CD4-positive, alpha-beta T cell (primary cell): ENCODE measurements at places on chromosomes 16 and 17.

DNA sequence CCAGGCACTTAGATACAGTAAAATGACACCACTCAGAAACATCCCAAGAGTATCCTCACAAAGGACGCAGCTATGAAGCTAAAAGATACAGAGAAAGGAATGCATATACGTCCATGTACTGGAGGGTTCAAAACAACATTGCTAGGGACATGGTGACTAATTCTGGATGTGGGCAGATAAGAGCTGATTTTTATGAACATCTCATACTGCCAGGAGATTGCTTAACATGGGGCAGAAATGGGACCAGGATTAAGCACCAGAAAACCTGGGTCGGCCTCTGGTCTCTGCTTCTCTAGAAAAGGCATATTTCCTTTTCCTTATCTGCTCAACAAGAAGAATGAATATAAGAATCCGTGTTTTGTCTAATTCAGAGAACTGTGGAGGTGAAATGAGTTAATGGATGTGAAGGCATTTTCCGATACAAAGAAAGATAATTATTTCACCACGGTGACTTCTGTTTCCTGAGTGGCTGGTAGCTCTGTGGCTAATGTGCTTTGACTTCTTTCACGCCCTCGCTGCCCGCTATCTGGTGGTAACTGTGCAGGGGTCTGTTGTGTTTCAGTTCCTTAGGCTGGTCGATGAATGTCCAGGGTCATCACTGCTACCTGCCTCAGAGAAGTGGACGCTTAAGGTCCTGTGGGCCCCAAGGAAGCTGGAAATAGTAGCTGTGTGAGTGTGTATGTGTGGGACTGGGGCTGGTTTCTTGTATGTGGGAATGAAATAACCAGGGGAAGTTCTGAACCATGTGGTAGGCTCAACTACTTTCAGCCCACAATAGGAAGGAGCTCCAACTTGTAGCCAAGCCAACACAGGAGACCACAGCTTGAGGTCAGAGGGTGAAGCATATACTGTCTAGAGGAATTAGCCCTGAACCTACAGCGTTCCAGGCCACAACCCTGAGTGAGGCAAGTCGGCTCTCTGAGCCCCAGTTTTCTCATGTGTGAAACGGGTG lies 15.8 kb upstream of the CCL5 start:
- no peak for DNase-seq

- DNase-seq, result peak; percentile 93
These were observed 44.8 kb downstream of the PITPNC1 start for GRCh38 chr17:67421869-67422273.

GRCh38 chr16:104355-104754 lies 26.3 kb downstream of the MPG start:
- DNase-seq, result no peak

- DNase-seq, result no peak
These were observed 1425.1 kb upstream of the CDH8 start for GRCh38 chr16:63461248-63461841.

DNA sequence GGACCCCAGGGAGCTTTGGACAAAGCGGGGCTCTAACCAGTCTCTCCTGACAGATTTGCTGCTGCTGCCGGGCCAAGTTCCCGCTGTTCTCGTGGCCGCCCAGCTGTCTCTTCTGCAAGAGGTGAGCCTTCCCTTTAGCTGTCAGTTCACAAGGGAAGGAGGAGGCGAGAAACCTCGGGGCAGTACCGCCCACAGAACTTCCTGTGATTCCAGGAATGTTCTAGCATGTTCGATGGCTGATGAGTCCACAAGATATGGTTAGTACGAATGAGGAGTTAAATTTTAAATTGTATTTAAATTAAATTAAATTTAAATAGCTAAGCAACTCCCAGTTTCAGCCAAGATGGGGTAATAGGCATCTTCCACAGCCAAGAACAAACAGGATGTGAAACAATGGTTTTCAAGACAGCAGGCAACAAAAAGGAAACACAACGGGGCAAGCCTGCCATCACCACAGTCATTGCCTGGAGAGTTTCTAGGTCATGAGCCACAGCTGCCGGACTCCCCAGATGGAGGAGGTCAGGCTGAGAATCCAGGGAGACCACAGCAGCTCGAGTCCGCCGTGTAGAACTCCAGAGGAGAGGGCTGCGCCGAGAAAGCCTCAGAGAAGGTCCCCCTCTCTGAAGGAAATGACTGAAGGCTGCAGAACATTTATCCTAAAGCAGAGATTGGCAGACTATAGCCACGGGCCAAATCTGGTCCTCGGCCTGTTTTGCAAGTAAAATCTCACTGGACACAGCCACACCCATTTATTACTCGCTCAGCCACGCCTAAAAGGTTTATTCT lies 9.5 kb upstream of the TCF25 start:
- no peak for DNase-seq

GRCh38 chr17:57909551-57909950 lies 45.7 kb downstream of the CUEDC1 start:
- no peak for DNase-seq

GRCh38 chr16:1950559-1950958 lies 3.9 kb downstream of the RPL3L start:
- no peak for DNase-seq

DNA sequence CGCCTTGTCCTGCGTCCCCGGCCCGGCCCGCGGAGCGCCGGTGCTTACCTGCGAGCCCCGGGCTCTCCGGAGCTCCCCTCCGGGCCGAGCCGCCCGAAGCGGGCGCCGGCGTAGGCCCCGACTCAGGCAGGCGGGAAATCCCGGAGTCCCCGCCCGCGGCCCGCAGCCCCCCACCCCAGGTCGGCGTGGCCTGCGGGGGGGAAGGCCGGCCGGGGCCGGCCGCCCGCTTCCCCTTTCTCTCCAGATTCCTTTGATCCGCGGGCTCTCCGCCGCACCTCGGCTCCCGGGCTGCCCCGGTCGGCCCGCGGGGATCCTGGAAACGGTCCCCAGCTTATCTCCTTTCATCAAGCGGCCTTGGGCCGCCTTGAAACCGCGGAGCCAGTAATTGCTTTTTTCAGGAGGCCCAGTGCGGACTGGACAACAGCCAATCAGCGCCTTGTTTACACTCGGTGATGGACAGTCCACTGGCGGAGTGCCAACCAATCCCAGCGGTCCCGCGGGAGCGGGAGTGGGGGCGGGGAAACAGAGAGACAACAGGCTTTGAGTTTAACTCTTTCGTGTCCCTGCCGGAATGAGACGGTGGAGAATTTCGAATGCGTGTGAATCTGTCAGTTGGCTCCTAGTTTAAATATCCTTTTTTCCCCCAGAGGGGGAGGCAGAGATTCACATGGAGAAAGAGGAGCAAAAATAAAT lies 1.4 kb upstream of the BAHCC1 start:
- DNase-seq, result no peak

DNA sequence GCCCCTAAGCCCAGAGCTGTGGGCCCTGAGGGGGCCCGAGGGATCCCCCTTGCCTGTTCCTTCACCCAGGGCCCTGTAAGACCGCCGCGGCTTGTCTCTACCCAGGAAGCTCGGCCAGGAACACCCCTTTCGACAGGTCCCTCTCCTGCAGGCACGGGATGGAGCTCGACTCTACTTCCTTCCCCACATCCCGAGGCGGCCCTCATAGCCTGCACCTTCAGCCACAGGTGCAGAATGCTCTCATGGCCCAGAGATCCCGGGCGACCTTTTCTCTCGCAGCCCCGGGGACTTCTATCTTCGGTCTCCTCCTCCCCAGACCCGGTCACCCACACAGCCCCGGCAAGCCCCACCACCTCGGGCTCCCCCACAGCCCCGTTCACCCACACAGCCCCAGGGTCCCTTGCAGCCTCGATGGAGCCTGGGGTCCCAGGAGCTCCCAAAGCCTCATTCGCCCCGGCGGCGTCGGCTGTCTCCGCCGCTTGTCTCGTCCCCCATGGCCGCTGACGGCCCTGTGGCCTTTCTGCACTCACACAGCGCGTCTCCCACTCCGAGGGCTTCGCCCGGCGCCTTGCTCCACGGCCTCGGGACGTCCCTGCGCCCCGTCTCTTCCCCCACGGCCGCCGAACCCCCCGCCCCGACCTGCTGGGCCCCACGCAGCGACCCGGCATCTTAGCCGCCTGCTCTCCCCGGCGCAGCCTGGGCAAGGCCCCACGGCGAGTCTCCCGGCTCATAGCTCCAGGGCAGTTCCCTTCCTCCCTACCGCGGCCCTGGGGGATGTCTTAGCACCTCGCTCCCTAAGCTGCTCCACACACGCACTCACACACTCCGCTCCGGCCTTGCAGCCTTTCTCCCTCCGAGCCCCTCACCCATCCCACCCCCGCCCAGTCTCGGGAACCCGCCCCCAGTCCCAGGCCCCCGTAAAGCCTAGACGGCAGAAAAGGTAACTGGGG lies 650 bp downstream of the KIAA0753 start:
- no peak for DNase-seq

DNA sequence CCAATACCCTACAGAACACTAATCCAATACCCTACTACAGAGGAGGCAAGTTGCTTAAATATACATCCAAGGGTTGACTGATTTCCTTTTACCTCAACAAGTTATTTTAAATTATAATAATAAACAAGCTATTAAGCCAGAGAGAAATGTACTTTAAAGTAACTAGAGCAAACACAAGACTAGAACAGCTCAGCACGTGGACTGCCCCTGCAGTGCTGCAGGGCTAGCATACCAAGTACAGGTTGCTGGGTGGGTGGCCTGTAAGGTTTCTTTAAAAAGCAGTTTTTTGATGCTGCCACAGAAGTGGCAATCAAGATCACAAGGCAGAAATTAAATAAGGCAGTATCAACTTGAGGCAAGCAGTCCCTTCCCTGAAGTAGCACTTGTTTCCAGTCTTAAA lies 63.5 kb downstream of the PARN start:
- DNase-seq, result no peak

GRCh38 chr16:88274847-88275246 lies 107.9 kb upstream of the ZNF469 start:
- no peak for DNase-seq

- DNase-seq, result peak; percentile 91
These were observed 23.0 kb upstream of the EIF1 start for GRCh38 chr17:41665566-41666236.

DNA sequence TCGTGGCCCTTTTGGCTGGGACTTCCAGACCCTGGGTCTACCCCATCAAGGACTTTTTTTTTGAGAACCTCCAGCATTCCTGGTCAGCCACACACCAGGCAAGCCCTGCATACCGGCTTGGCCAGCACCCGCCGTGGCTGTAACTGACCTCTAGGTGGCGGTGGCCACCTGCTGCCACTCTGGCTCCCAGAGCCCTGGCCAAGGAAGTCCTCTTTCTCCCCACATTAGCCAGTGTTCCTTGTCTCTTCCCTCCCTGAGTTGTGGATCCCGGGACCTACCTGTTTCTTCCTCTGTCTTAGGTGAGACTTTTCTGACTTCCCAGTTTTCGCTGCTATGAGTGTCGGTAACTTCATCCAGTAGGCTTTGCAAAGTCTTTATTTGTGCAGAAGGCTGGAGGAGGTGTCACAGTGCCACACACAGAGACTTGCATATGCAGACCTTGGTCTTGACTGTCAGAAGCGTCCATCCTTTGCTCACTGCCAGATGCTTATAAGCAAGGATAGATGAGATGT lies 348.3 kb downstream of the CPPED1 start:
- peak; percentile 52 for DNase-seq

GRCh38 chr16:68732741-68733399 lies 4.2 kb upstream of the CDH1 start:
- DNase-seq, result no peak

DNA sequence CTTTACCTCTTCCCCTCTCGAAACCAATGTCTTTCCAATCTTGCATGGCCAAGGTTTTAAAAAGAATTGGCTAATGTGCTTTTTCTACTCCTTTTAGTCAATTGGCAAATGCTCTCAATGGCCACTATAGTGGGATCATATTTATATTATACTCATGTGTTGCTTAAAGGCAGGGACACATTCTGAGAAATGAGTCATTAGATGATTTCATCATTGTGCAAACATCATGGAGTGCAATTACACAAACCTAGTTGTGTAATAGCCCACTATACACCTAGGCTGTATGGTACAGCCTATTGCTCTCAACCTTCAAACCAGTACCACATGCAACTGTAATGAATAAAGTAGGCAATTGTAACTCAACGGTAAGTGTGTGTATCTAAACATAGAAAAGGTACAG lies 180.9 kb downstream of the HS3ST3A1 start:
- no peak for DNase-seq

DNA sequence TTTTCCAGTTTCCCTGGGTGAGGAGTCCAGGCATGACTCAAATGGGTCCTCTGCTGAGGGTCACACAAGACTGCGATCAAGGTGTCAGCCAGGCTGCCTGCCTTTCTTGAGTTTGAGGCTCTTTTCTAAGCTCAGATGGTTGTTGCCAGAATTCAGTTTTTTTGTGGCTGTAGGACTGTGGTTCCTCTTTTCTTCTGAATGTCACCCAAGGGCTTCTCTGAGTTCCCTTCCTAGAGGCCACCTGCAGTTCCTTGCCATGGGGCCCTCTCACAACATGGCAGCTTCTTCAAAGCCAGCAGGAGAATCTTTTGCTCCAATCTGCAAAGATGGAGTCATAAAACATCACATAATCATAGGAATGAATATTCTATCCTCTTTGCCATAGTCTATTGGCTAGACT lies 17.5 kb downstream of the LIMD2 start:
- DNase-seq, result no peak

DNA sequence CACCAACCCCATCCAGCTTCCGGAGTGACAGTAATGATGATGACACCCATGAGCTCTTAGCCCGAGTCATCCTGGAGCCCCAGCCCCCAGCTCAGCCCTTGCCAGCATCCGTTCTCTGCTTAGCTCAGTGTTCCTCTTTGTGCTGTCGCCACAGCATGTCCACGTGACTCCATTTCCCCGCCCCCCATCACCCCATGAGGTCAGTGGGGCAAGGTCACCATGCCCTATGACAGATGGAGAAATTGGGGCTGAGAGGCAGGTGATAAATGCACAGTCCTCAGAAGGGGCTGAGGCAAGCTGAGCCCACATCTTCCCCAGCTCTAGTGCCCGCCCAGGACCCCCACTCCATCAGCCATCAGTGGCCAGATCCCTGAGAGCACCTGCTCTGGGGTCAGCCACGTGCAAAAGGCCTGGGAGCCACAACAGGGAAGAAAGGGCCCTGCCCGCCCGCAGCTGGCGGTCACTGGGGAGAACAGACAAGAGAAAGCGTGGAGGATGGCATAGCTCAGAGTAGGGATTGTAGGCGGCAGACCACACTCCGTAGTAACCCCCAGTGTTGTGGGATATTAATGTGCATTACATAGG lies 17.1 kb downstream of the ITGB4 start:
- DNase-seq, result no peak

DNA sequence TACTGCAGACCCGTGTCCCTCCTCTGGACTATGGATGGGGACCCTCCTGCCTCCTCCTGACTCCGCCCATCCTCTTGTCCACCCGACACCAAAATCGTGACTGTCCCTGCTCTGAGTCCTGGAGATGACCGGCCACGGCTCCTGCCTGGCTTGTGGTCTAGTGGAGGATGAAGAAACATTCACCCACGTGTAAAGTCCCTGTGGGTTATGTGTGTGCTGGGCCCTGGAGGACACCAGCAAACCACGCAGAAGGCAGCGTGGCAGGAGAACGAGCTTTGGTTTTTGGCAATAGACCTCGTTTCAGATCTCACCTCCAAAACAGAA lies 11.9 kb downstream of the SPNS2 start:
- DNase-seq, result no peak

DNA sequence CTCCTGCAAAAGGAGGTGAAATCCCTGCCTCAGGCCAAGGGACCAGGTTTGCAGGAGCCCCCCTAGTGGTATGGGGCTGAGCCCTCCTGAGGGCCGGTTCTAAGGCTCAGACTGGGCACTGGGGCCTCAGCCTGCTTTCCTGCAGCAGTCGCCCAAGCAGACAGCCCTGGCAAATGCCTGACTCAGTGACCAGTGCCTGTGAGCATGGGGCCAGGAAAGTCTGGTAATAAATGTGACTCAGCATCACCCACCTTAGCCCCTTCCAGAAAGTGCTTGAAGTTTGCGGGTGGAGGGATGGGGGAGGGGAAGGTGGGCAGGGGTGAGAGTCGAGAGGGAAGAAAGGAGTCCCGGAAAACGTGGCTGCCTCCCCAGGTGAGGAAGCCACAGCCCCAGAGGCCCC lies 2.1 kb downstream of the MC1R start:
- DNase-seq, result no peak
